ENCODE measurements at places on chromosomes 7 and 10.

- DNase-seq, result no peak
Measured at GRCh38 chr7:156609010-156609877, 31.3 kb upstream of the RNF32 start.

GRCh38 chr7:158568974-158569857 lies 18.4 kb downstream of the PTPRN2 start:
- DNase-seq, result no peak

GRCh38 chr7:41747961-41748360 lies 45.1 kb upstream of the INHBA start:
- no peak for DNase-seq

- peak; percentile 6 for DNase-seq
Measured at GRCh38 chr10:118251791-118252190, 90.3 kb downstream of the FAM204A start.

DNA sequence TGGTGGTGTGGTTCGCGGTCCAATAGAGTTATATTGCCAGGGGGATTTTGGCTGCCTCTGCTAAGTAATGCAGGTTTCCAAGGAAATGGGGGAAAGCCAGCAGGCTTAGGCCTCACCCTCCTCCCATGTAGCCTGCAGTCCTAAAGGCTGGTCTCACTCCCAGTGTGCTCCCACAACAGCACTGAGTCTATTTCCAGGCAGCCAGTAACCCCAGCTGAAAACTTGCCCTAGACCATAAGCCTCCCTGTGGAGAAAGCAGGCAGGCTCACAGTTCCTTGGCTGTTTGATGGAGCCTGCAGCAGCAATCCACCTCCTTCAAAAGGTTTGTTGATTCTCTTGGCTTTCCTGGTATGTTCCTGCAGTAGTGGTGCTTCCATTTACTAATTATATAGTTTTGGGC lies 220.0 kb upstream of the ZNF804B start:
- DNase-seq, result no peak

DNA sequence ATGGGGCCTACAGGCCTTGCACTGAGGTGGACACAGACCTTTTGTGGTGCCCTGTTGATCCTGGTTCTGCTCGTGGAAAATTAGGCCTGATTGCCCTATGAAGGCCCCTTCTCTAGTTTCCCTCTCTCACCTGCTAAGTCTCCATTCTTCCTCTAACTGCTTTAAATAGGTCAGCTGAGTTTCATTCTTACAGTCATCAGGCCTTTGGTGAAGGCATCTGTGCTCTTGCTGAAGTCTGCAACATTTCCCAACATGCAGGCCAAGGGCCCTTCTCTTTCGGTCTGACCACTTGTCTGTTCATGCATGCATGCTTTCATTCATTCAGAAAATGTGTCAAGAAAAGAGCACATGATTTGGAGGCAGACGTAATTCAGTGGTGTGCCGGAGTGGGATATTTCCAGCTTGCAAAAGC lies 244.0 kb downstream of the BUB3 start:
- DNase-seq, result no peak

DNA sequence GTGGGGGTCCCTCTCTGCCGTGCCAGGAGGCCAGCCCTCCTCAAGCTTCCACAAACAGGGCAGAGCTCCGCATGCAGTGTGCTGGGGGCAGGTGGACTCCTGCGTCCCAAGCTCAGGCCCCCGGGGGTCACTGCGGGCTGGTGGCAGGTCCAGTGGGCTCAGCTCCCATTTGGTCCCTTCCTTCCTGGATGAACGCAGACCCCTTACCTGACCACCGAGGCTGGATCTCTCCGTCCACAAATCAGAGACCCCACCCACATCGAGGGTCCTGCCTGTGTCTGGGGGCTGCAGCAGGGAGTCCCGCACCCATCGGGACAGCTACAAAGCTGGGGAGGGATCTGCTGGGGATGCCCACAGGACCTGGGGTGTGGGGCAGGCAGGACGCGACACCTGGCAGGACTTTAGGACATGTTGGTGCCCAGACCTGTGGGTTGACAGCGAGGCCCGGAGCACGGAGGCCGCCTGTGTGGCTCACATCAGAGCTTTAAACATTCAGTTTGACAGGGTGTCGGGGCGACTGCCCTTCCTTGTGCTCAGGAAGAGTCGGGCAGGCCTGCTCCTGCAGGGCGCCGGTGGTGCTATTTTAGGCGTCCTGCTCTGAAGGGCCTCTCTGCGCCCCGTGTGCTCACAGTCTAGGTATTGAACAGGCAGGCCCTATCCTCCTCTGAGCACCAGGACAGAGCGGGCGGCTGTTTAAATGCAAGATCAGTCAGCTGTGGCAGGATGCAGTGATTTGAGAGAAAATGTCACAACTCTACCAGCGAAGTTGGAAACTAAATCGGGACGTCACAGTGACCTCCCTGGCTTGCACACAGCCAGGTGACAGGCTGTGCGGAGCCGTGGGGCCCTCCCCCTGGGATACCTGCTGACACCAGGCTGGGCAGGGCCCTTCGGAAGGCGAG lies 15.9 kb upstream of the CFAP46 start:
- no peak for DNase-seq

- DNase-seq, result peak; percentile 11
Measured at GRCh38 chr10:129102906-129103693, 363.9 kb upstream of the MGMT start.

DNA sequence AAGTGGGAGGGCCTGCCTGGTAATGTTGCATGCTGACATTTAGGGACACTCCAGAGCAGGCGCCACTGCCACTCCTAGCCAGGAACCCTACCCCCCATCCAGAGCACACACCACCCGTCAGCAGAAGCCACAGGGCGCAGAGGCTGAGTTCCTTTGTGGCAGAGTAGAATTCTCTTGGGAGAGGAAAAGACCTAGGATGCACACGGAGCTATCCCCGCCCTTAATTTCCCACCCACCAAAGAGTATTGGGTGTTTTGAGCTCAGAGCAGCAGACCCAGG lies 702 bp upstream of the INSYN2A start:
- DNase-seq, result no peak

DNA sequence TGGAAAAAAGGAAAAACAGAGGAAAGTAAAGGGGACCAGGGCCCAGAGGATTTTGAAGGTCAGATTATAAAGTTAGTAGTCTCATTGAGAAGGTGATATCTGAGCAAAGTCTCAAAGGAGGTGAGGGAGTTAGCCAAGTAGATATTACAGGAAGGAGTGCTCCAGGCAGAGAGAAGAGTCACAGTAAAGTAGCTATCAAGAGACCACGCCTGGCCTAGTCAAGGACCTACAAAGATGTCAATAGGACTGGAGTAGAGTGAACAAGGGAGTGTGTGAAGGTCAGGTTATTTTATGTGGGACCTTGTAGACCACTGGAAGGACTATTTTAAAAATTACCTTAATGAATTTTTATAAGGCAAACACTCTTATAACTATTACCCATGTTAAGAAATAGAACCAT lies 64.8 kb downstream of the TPST1 start:
- no peak for DNase-seq

DNA sequence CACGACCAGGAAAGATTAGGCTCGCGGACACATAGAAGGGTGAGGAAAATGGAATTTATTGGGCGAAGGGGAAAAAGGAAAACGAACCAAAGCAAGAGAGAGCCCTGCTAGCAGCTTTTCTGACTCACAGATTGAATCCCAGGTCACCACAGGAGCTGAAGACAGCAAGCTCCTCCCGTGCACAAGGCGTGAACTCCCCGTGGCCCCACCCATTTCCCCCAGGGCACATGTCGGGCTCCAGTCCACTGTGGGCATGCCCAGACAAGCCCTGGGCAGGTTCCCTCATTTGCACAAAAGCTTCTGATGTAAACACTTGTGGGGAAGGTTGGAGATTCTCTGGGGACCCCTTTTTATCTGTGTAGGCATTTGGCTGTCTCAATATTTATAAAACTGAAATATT lies 582.4 kb downstream of the SUGCT start:
- peak; percentile 72 for DNase-seq

GRCh38 chr10:108632144-108632543 lies 1291.2 kb downstream of the XPNPEP1 start:
- no peak for DNase-seq

- peak; percentile 61 for DNase-seq
Measured at GRCh38 chr10:79260811-79261740, 86.2 kb upstream of the PPIF start.

DNA sequence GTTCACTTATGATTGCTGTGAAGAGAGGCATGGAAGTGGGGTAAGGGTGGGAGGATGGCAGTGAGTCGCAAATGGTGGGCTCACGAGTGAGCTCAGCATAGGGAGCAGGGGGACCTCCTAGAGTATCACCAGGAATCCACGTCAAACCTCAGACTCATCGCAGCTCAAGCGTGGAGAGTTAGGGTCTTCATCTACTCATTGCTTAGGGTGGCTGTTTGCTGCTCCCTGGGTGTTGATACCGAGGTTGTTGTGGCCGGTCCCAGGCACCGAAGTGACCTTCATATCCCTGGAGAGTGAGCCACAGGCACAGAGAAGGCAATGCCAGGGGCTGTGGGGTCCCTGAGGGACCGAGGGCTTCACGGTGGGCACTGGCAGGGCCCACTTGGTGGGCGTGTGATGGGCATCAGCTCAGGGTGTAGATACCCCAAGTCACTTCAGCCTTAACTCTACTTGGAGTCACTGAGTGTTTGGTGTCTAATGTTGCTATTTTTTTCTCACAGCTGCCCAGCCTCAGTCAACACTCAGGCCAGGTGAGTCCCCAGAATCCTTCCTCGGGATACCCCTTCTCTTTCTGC lies 16.8 kb downstream of the DMBT1 start:
- no peak for DNase-seq

GRCh38 chr10:31928549-31929260 lies at the start of gene ARHGAP12:
Gene ARHGAP12, minus strand, starts transcription at chr10:31928831. Its CDS starts 19,976 bp downstream, at chr10:31908855.
- DNase-seq, result peak; percentile 86
